HT-29 (cell line): ENCODE measurements at places on chromosomes 5 and 9.

DNA sequence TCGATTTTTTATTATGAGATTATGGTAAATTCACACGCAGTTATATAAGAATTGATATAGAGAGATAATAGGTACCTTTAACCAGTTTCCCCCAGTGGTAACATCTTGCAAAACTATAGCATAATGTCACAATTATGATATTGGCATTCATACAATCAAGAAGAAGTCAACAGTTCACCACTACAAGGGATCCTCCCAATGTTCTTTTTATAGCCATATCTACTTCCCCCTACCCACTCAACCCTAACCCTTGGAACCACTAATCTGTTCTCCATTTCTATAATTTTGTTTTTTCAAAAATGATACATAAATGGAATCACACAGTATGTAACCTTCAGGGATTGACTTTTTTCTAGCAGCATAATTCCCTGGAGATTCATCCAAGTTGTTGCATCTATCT, 9.8 kb downstream of the ACTL7B start:
- no peak for DNase-seq

DNA sequence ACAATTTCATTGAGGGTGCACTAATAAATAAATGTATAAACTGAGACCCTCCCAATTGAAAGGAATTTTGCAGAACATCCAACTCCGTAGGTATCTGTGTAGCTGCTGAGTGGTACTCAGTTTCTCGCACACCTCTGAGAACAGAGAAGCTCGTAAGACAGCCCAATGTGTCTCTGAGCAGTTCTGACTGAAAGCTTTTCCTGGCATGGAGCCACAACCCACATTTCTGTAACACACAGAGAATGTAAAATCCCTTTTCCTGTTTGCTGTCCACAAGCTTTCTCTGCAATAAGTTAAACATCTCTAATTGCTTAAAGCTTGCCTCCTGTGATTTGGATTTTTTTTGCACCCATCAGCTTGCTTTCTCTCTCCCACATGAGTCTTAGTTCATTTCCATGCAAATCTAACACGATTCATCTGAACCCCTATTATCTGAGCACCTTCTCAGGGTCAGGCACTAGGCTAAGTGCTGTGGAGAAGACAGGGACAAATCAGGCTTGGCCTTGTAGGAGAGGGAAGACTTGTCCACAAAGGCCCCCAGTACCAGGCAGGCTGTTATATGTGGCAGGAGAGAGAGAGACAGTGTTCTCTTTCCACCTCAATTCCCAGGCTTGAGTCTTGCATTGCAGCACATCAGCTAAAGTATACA, 44.2 kb upstream of the COL15A1 start:
- DNase-seq = no peak

- DNase-seq = no peak
Measured at GRCh38 chr9:131809941-131810344, 70.1 kb upstream of the RAPGEF1 start.

- DNase-seq = no peak
Measured at GRCh38 chr5:119220576-119221197, 135.1 kb upstream of the TNFAIP8 start.

DNA sequence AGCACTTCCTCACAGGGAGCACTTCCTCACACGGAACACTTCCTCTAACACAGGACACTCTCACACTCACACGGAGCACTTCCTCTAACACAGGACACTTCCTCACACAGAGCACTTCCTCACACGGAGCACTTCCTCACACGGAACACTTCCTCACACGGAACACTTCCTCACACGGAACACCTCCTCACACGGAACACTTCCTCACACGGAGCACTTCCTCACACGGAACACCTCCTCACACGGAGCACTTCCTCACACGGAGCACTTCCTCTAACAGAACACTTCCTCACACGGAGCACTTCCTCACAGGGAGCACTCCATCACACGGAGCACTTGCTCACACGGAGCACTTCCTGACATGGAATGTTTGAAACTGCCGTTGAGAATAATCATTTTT, 13.4 kb downstream of the POMT1 start:
- no peak for DNase-seq

GRCh38 chr5:41821051-41821450, 49.2 kb downstream of the OXCT1 start:
- DNase-seq = no peak
